ENCODE measurements at places on chromosomes 11 and 22.
A peak's percentile ranks its signal among the peaks of the same experiment; 100 is the strongest.

- DNase-seq = no peak
Observed at GRCh38 chr11:11119917-11120316, 233.1 kb downstream of the CSNK2A3 start.

DNA sequence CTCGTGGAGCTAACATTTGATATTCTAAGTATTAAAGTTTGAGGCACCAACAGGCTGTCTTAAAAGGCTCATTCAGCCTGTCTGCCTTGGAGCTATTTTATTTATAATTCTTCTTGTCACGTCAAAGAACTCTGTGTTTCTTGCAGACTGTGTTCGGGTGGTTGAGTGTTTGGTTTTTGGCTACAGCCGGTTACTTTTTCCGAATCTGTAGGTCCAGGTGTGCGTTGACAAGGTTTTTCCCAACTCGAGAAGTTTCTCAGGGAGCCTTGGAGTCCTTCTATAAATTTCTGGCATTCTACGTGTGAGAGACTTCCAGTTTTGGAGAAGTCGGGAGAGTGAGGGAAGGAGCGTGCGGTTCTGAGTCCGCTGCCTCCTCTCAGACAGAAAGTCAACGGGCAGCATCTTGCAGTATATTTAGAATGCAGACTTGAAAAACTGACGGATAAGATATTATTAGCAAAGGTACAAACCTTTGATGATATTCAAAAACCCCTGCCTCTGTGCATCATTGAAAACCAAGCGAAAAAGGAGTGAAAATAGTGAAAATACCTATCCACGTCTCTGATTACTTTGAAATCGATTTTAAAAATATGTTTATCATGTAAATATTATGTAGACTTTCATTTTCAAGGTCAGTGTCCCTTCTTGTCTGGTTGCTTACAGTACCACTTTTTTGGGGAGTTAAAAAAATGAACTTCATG is 85.2 kb upstream of the PPARA start:
- no peak for DNase-seq

DNA sequence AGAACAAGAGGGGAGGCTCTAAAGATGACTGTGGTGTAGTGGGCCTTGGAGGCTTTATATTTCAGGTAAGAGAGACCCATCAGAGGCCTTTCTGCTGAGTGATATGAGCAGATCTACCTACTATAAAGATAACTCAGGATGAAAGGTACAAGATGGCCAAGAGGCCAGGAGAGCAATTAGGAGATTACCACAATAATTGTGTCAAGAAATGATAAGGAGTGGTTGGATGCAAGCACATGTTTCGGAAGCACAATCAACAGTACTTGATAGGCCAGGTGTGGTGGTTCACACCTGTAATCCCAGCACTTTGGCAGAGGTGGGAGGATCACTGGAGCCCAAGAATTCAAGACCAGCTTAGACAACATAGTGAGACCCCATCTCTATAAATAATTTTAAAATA is 43.8 kb downstream of the SIK3 start:
- DNase-seq = no peak

- DNase-seq = no peak
Observed at GRCh38 chr11:87536565-87536964, 498.8 kb downstream of the TMEM135 start.

DNA sequence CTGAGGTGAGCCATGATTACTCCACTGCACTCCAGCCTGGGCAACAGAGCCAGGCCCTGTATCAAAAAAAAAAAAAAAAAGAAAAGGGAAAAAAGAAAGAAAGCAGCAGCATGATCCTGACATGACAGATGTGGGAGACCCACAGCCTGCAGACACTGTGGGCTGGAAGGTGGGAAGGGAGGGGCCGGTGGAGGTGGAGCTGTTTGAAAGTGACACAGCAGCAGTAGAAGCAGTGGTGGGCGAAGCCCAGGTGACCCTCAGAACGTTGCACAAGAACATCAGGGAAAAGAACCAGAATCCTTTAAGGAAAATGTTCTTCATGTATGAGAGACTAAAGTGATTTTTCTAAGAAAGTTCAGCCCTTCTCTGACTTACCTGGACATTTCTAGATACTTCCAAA is 26.3 kb upstream of the SCGB1A1 start:
- no peak for DNase-seq

DNA sequence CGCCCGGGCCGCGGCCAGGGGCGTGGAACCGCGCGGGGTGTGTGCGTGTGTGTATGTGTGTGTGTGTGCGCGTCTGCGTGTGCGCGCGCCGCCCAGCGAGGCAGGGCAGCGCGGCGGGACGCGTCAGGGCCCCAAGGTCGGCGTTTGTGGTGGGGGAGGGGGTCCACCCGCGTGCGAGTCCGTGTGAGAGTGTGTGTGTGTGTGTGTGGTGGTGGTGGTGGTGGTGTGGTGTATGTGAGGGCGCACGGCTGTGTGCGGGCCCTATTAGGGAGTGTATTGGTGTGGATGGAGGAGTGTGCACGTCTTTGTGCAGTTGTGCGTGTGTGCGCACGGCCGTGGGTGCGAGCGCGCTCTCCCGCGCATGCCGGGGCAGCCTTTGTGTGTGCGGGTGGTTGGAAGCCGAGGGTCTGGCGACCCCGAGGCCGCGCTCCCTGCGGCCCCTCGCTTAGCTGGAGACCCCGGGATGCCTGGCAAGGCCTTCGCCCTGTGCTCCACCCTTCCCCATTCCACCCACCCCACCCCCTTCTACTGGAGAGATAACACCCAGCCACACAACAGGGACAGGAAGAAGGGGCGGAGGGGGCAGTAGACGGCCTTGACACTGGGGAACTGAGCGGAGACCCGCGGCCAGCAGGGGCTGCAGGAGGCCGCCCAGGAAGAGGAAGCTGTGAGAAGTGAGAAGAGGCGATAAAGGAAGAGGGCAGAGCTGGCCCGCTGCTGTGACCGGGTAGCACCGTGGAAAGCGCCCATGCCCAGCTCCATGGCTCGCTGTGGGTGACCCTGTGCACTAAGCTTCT is 528 bp upstream of the ARRB1 start:
- peak; percentile 82 for DNase-seq

DNA sequence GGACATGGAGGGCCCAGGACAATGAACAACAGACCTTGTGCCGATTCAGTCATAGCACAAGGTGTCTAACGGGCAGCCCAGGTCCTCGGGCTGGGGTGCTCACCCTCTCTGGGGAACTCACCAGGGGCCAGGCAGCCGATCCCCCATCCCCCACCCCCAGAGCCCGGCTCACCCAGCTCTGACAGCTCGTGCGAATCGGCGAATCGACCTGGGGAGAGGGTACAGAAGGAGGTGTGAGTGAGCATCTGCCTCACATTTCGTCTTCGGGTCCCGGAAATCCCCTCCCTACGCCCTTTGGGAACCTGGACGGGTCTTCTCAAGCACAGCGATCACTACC is 423 bp downstream of the PEX16 start:
- DNase-seq = no peak

DNA sequence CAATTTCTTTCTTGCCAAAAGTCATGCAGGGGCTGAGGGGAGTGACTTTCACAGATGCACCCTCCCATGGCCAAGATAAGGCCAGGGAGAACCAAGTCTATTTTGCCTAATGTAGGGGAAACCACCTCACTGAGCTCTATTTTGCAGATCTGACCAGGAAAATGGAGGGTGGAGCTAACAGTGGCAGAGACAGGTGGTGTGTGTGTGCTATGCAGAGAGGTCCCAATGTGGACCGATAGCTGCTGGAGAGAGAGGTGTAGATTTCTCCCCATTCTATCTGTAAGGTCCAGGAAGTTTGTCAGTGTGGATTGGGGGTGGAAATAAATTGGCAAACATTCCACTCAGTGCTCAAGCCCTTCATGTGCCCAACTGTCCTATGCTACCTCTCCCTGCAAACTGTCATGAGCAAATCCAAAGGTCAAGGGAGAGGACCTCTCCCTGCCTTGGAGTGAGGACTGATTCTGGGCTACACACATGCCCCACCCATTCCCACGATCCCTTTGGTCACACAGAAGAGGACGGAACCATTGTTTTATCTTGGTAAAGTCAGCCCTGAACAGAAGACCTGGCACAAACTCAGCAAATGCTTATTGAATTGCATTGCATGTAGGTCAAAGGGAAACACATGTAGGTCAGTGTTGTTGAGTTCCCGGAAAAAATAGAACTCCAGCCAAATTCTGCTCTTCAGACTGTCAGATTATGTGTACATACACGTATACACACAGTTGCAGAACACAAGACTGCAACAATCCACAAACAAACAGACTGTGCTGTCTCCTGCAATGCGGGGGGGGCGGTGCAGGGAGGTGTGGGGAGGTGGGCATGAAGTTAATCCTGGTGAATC is 65.9 kb downstream of the C11orf58 start:
- no peak for DNase-seq

- no peak for DNase-seq
Observed at GRCh38 chr11:10440401-10440800, 14.7 kb upstream of the AMPD3 start.

- peak; percentile 73 for DNase-seq
Observed at GRCh38 chr11:48024635-48025071, 44.3 kb downstream of the PTPRJ start.

- peak; percentile 14 for DNase-seq
Observed at GRCh38 chr11:19428206-19429002, 187.7 kb upstream of the E2F8 start.

Measured in WERI-Rb-1 (cell line).